ENCODE measurements at places on chromosomes 5 and 9.

DNA sequence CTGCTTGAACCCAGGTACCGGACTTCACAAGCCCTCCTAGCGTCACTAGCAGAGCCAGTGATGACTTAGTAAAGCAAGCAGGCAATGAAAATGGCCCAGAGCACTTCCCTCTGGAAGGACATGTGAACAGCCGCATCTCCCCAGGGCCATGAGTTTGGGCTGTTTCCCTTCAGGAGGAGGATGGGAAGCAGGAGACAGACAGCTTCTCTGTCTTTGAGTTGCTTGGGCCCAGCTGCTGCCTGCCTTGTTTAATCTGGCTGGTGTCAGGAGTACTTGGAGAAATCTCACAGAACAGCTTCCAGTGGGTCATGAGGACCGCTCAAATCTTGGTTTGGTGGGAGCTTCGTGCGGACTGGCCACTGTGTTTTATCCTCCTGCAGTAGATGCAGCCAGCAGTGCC is 25.4 kb upstream of the WWC1 start:
- no peak for DNase-seq

DNA sequence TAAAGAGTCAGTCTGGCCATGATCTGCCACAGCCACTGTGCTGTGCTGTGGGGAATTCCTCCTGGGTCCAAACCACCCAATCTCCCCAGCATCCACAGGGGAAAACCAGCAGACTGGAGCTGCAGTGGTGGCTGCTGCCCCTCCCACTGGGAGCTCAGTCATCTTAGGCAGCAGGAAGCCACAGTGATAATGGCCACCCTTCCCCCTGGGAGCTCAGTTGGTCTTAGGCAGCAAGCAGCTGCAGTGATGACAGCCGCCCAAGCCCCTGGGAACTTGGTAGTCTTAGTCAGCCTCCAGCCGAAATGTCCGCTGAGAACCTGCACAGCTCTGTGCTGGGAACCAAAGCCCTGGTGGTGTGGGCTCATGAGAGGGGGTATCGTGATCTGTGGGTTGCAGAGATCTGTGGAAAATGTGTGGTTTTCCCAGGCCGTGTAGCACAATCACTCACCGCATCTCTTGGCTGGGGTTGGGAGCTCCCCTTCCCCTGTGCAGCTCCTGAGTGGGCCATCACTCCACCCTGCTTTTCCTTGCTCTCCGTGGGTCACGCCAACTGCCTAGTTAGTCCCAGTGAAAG is 38.4 kb upstream of the SMIM15 start:
- DNase-seq = no peak

DNA sequence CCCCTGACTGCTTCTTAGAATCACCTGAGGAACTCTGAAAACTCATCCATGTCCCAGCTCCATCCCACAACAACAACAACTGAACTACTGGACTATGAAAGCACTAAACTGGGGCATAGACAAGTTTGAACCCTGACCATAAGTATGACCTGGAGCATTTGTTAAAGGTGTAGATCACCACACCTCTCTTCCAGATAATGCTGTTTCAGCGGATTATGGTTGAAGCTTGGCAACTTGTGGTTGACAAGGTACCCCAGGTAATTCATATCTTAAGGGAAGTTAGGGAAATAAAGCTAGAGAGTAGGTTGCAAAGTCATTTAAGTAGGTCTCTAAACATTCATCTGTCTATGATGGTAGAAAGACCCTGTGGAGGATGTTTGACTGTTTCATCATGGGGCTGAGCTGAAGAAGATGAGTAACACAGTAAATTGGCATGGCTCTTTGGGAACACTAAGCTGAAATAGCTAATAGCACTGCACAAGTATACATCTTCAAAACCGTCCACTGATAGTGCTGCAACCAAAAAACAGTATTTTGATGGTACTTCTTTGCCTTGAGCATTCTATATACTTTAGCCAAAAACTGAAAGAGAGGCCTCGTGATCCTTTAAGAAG is 80.2 kb downstream of the TMEM174 start:
- no peak for DNase-seq

- DNase-seq = no peak
Observed at GRCh38 chr9:123942542-123942941, 12.6 kb upstream of the DENND1A start.

GRCh38 chr5:1494780-1495524 is 28.8 kb downstream of the LPCAT1 start:
- DNase-seq = no peak

DNA sequence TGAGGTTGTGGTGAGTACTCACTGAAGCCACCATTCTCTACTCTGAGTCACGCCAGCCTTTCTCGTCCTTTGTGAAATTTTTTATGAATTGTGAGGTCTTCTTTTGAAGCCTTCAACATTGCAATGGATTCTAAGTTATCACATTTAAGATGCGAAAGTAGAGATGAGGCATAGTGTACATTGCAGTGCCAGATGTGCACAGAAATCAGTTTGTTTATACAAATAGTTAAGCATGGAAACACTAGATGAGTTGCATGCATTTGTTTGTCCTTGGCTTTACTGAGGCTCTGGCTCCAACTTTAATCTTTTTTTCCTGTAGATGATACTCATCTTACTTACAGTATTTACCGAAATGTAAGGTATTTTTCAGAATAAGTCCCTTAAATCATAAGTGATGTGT is 453.7 kb upstream of the RIOK2 start:
- no peak for DNase-seq

DNA sequence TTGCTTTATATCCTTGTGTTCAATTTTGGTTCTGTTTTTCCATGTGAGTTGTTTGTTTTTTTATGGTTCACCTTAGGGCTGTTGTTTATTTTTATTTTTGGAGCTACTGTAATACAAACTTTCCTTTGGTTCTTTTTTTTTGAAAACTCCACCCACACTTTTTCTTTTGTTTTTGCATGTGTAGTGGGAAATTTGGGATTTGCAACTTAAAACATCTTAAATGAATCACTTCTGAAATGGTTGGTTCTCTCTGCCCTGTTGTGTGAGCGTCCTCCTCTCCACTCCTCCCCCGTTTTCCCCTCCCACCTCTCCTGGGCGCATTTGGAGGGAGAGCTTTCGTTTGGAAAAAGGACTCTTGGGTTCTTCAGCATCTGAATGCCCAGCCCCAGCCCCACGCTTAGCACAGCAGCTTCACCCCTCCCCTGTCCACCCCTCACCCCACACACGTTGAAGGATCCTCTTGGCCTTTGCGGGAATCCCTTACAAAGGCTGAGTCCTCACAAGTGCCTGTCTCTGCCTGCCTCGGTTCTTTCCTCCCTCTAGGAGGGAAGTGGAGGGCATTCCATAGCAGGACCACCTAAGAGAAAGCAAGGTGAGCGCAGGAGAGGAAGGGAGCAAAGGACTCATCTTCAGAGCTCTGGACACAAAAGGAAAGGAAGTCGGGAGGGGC is 67.2 kb downstream of the DMRT1 start:
- no peak for DNase-seq

GRCh38 chr9:10232352-10232930 is 380.4 kb downstream of the PTPRD start:
- no peak for DNase-seq

DNA sequence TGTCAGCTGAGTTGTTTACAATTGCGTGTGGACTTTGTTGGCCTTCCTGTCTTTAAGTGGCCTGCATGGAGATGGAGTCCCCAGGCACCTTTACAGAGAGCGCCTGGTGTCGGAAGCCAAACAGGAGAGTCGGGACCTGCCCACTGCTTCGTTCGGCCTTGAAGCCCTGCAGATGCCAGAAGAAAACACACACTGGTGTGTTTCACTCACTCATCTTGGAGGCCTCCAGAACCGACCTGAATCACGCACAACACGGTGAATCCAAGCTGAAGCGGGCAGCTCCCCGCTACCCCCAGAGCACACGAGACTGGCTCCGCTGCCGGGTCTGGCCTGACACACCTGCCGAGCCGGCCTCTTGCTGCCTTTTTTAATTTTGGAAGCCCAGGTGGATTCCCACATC is 419.4 kb upstream of the IRX4 start:
- DNase-seq = no peak

DNA sequence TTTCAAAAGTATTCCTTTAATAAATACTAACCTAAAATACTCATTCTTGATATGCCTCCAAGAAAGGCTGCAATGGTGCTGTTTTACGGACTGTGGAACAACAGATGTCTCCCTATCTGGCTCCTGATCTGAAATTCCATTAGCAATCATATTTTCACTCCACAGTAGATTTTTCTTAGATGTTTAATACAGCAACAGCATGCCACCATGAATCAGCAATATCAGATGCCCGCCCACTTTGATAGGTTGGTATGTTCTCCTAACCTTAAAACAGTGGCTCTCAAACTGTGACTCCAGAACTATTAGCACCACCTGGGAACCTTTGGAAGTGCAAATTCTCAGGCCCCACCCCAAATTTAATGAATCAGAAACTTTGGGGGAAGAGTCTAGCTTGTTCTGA is 110.2 kb downstream of the MLLT3 start:
- no peak for DNase-seq

DNA sequence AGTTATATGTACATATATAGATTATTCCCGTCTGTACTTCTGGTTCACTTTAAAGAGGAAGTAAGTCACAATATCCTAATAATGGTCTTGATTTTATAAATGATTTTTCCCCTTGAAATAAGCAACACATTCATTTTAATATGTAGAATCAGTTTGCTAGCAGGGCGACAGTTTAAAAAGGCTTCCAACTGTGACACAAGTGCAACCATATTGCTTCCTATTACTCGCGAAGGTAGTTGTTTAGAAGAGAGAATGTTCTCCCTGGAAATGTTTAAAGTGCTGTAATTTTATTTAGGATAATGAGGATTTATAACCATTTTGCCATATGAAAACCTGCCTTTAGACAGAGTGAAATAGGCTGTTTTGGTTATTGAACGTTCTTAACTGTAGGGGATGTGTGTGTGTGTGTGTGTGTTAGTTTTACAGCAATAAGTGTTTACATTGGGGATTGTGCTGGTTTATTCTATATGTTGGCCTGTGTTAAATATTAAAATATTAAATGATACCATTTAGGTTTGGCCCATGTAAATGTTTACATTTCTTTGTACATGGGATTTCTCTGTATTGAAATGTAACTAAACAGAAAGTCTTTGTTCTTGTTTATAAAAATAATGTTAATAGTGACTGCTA is 138.3 kb downstream of the PBX3 start:
- DNase-seq = no peak

- DNase-seq = no peak
Observed at GRCh38 chr9:81534138-81534875, 155.0 kb downstream of the TLE1 start.

DNA sequence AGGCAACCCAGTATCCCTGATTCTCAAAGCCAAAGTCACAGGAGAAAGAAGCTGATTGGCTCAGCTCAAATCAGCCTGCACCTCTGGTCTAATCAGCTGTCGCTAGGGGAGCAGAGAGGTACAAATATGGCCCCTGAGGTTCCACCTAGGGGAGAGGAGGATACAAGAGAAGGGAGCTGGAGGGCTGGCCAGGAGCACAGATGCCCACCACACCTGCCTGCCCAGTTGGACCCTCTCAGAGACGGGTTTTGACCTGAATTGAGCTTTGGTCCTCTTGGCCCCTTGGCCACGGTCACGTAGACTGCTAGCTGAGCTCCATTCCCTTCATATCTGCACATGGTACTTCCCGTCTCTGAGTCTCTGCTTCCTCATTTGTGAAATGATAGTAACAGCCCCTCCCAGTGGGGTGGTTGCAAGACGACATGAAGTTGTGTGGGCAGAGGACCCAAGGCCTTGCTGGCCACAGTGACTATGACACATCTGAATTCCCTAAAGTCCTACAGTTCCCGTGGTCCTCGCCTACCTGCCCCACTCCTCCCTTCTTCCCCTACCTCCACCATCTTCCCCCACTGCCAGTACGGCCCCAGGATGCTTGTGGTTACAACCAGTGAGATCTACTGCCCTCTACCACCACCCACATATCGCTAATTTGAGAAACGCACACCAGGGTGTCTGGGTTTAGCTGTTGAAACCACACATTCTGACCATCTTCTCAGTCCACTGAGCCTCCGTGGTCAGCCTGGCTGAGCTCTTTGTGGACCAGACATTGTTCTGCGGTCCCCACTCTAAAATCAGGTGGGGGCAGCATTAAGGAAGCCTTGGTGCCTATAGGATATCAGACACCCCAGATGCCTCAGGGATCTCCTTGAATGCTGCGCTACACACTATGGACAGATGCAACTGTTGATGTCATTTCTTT is 60.3 kb upstream of the NEK6 start:
- DNase-seq = no peak

DNA sequence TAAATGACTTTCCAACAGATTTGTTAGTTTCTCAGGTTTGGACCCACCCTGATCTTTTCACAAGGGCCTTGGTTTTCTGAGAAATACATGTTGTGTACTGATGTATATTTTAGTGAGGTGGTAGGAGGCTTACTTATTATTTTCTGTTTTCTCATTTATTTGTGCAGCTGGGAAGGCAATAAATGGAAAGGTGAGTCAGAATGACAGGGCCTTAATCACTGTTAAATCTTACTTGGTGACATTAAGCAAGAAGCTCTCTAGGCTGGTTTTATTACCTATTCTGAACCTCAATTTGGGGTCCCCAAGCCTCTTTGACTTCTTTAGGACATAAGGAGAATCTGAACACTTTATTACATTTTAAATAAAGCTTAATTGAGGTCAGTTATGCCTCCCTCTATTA is 214.0 kb upstream of the DAB2 start:
- no peak for DNase-seq

GRCh38 chr5:143886651-143887638 is 75.0 kb downstream of the HMHB1 start:
- DNase-seq = peak; percentile 69

GRCh38 chr5:93428868-93429267 is 152.2 kb downstream of the NR2F1-AS1 start:
- no peak for DNase-seq

DNA sequence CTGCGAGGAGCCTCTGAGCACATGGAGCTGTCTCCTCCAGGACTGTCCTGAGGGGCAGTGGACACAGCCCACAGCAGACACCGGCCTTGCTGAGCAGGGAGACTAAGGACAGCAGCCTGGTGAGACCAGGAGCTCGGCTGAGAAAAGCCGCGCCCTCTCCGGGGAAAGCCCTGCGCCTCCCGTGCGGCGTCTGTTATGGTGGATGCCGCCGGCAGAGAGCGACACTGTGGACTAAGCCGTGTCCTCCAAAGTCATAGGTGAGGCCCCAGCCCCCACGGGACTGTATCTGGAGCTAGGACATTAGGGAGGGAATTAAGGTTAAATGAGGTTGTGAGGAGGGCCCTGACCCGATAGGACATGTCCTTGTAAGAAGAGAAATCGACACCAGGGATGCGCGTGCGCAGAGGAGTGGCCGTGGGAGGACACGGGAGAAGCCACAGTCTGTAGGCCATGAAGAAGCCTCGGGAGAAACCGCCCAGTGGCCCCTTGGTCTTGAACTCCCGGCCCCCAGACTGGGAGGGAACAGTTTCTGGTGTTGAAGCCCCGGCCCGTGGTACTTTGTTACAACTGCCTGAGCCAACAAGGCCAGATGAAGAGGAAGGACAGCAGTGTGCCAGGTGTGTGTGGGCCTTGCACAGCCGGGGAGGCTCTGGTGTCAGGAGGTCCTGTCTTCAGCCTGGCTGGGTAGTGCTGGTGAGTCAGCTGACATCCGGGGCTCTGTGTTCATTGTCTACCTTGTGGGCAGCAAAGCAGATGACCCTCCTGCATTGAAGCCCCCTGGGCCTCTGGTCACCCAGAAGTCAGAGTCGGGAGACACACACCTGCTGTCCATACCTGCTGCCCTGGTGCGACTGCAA is 22.1 kb downstream of the MRPL36 start:
- no peak for DNase-seq

GRCh38 chr9:133380734-133381133 is 4.6 kb downstream of the STKLD1 start:
- DNase-seq = no peak
